ENCODE measurements at places on chromosomes 16 and 17. TPM values are rescaled to one million over a fixed set of nuclear protein-coding genes. Genes with fewer than 3 reads are reported as not detected.

Gene RPRML
- total RNA-seq, result not detected

Gene PNMT
- not detected for total RNA-seq

Gene CHD9
- 49.2 TPM for total RNA-seq

Gene CCL23
- not detected for total RNA-seq

Gene GAST
- not detected for total RNA-seq

Gene GP2
- total RNA-seq, result not detected

Gene TUFM
- 173 TPM for total RNA-seq

Gene SMIM36
- not detected for total RNA-seq

Gene TPSAB1
- total RNA-seq, result not detected

Gene KRTAP4-1
- not detected for total RNA-seq

Gene GPR179
- total RNA-seq, result 0.97 TPM

Gene MTSS2
- total RNA-seq, result 82.6 TPM

Gene GPT2
- total RNA-seq, result 15.6 TPM

Gene CPSF4L
- total RNA-seq, result not detected

Gene CNTNAP4
- total RNA-seq, result 0.10 TPM

Gene SLC16A5
- 50.9 TPM for total RNA-seq

Gene NACA2
- total RNA-seq, result not detected

Gene GP1BA
- 1.3 TPM for total RNA-seq

Gene ZSCAN10
- 50.7 TPM for total RNA-seq

Gene SPATA22
- total RNA-seq, result not detected

Gene TOB1
- total RNA-seq, result 15.5 TPM

Gene OR1A1
- not detected for total RNA-seq

All from endothelial cell (in vitro differentiated cells).